ENCODE measurements at places on chromosomes 12 and 14.

GRCh38 chr12:96416033-96416799 lies 16.0 kb upstream of the CDK17 start:
- no peak for DNase-seq

DNA sequence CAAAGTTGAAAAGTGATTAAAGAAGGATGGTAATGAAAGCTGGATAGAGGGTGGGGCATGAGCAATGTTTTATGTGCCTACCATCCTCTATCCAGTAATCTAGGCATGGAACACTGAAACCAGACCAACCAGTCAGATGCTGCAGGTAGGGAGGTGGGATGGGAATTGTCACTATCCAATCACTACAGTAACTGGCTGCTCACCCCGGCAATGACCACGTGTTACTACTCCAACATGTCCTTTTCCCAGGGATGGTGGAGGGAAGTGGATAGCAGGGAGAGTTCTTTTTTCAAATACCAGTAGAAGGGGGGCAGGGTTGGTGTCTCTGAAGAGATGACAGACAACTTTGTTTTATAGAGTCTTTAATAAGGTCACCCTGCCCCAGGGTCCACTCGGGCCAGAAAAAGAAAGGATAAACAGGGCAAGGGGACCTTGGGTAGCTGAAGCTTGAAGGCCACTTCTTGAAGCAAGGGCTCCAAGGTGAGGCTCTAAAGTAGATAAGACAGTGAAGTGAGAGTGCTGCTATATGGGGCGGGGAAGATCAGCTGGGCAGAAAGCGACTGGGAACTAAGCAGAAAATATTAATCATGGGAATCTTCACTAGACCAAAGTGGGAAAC lies 14.7 kb upstream of the CDH24 start:
- DNase-seq = no peak

DNA sequence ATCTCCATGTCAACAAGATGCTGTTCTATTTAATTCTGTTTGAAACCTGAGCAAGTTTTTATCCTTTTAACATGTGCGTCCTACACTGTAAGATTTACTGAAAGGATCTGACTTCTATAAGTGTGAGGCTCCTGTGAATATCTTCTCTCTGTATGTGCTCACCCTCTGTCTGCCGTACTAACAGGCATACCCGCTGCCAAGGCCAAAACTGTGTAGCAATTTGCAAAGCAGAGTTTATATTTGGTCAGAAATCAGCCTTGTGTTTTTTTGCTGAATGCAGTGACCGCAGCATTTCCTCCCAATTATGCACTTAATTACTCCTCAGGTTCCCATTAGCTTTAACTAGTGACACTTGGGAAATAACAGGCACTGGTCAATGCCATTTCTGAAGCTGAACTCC lies 12.3 kb downstream of the CHST11 start:
- no peak for DNase-seq

GRCh38 chr12:91104812-91105466 lies 6.4 kb downstream of the LUM start:
- no peak for DNase-seq

DNA sequence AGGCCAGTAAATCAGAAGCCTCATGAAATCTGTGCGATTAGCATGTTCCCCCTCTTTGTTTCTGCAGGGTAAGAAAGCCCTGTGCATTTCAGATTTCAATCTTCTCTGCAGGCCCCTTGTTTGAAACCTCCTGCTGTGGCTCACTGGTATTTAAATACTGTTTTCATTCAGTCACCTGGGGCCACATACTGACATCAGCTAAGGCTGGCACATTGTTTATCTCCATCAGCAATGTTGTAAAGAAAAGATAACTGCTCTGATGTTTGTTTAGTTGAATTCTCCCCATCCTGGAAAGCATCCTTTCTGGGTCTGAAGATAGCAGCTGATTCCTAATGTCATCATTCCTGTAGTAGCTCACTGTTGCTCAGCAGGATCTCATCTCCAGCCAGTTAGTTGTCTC lies 554.9 kb downstream of the NRXN3 start:
- DNase-seq = no peak

GRCh38 chr12:119179335-119180021 lies 747 bp downstream of the HSPB8 start:
- no peak for DNase-seq

Data from C1 segment of cervical spinal cord (tissue), 14 donors.